GM12864 (cell line): ENCODE measurements at places on chromosomes 5 and 9.

DNA sequence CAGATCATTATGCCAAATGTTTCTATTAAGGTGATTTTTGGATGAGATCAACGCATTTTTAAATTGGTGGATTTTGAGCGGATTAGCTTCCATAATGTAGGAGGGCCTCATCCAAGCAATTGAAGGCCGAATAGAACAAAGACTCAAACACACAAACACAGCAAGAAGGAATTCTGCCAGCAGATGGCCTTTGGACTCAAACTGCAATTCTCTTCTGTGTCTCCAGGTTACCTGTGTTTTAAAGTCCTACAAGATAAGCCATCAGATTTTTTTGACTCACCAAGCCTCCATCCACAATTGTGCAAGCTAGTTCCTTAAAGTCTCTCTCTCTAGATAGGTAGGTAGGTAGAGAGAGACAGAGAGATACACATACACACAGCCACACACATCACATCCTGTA, 25.5 kb downstream of the CDH6 start:
- DNase-seq: no peak

- DNase-seq: no peak
Observed at GRCh38 chr9:129404621-129405020, 216.3 kb downstream of the C9orf50 start.

GRCh38 chr5:35302544-35302943, 72.3 kb upstream of the PRLR start:
- no peak for DNase-seq

- DNase-seq: no peak
Observed at GRCh38 chr9:73474625-73475024, 323.0 kb downstream of the ANXA1 start.

GRCh38 chr5:96151891-96152290, 190.2 kb upstream of the ELL2 start:
- DNase-seq: no peak

- no peak for DNase-seq
Observed at GRCh38 chr5:6220346-6221088, 157.8 kb downstream of the MED10 start.

- DNase-seq: no peak
Observed at GRCh38 chr9:88604836-88605511, 70.0 kb downstream of the NXNL2 start.

- DNase-seq: no peak
Observed at GRCh38 chr5:962386-962785, 46.2 kb upstream of the NKD2 start.

GRCh38 chr9:98234245-98234825, 21.1 kb downstream of the TBC1D2 start:
- no peak for DNase-seq

DNA sequence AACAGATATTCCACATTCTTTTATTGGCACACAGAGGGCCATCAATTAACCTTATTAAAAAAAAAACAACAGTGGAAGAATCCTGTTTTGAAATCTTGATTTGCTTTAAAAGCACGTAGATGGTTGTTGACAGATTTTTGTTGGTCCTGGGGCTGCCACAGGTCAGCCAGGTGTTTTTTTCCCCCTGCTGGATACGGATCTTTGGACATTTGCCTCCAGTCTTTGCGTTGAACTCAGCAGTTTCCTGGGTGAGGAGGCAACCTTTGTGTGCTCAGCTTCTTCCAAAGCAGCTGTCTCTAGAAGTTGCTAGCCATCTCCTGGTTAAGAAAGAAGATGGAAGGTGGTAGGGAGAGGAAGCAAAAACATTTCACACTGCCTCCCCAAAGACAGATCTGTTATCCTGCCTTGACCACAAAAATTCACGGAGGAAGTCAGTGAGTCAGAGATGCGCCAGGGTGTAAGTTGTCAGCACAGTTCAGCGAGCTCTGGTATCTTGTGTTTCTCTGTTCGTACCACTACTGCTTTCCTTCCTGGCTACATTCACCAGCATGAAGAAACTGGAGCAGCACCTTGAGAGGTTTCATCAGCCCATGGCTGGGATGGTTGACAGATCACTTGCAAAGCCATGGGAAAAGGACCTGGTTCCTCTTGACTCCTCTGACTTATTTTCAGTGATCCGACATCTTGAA, 207.3 kb downstream of the ARHGAP26 start:
- no peak for DNase-seq

DNA sequence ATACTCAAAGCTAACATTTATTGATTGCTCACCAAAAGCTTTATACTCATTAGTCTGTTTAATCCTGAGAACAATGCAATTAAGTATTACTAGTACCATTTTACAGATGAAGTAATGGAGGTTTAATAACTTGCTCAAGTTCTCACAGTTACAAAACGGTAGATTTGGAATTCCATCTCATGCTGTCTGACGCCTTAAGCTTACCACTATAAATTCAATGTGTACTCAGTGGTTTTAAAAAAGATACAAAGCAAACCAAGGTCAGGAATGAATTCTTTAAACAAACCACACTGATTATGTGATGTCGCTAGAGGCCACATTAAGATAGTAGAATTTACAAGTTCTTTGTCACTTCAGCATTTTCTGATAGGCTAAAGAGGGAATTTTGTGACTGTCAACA, 1.2 kb upstream of the C5orf63 start:
- no peak for DNase-seq

- DNase-seq: no peak
Observed at GRCh38 chr5:72908664-72909063, 47.2 kb upstream of the FCHO2 start.

GRCh38 chr5:120225524-120225923, 238.6 kb upstream of the PRR16 start:
- no peak for DNase-seq

GRCh38 chr9:100324594-100325200, 28.0 kb downstream of the TEX10 start:
- no peak for DNase-seq

DNA sequence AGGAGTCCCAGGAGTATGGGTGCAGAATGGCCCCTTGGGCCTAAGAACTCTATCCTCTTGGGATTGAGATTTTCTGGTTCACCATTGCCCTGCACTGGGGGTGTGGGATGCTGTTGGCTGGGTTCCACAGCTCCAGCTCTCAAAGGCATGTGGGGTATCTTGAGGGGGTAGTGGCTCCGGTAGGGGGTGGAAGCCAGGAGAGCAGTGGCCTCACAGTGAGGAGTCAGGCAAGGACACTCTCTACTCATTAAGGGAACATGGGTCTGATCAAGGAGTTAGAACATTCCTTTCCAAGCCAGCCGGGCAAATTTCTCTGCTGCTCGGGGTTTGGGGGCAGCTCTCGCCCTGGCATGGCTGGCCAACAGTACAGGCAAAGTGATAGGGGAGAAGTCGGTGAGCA, 33.0 kb downstream of the LARP1 start:
- DNase-seq: no peak
